NCI-H2107 (cell line): ENCODE measurements at places on chromosomes 1 and 21.
A peak's percentile ranks its signal among the peaks of the same experiment; 100 is the strongest.

- no peak for DNase-seq
Observed at GRCh38 chr1:107740579-107740978, 224.4 kb downstream of the VAV3 start.

DNA sequence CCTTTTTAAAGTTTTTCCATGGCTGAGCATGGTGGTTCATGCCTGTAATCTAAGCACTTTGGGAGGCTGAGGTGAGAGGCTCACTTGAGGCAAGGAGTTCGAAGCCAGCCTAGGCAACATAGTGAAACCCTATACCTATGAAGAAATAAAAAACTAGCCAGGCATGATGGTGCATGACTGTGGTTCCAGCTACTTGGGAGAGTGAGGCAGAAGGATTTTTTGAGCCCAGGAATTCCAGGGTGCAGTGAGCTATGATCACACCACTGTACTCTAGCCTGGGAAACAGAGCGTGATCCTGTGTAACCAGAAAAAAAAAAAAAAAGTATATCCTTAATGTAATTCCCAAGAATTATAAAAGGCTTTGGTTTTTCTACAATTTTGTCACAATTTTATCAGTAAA lies 17.4 kb downstream of the DEPDC1 start:
- DNase-seq, result no peak

- DNase-seq, result no peak
Observed at GRCh38 chr1:38088791-38089190, 42.2 kb upstream of the POU3F1 start.

DNA sequence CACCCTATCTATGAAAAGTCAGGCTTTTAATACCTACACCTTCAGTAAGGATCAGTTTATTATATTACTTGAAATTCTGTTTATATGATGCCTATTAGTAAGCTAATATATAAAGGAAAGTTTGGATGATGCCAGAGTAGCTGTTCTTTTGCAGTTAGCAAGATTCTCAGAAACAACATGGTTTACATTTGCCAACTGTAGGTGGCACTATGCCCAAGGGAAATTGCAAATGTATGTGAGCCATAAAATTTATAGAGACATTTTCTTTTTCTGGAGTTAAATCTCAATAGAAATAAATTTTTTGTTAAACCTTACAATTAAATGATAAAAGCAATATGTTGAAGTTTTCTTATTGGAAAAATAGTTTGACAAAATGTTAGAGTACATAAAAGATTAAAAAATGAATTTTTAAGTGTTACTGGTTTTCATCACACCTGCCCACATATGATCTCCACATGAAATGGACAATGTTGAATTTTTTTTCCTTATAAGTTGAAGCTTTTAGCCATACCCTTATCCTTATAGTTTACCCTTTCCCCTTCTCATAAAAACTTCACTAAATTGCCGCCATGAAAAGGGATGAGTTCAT lies 32.1 kb upstream of the EPHX4 start:
- DNase-seq, result peak; percentile 25

DNA sequence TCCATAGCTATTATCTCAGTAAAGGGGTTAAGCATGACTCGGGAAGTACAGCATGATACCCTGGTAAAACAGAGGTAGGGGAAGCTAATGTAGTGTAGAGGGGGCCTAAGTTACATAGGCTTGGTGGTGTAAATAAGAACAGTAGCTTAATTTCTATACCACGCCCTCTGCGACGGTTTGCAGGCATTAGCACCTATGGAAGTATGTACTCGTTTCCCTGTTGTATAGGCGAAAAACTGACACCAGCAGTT lies 470 bp upstream of the NAXE start:
- no peak for DNase-seq

- DNase-seq, result no peak
Observed at GRCh38 chr1:218164930-218165700, 120.0 kb upstream of the RRP15 start.

- DNase-seq, result no peak
Observed at GRCh38 chr1:40769815-40770214, 13.8 kb upstream of the KCNQ4 start.

- DNase-seq, result no peak
Observed at GRCh38 chr1:9247894-9248293, 13.3 kb downstream of the H6PD start.

DNA sequence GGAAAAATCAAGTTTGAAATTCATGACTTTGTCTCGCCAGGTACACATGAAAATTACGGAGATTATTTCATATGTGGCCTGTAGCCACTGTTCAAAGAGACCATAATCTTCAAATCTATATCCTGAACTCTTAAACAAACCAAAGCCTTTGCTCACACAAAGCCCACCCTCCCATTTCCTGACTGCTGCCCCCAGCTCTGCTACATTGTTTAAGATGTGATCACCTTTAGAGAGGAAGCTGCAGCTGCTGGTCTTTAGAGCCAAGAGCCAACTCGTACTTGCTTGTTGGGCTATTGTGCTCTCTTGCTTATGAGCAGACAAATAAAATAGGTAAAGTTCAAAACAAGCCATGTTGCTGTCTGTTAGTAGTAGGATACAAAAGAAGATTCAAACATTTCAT lies 71.9 kb downstream of the DTL start:
- no peak for DNase-seq

DNA sequence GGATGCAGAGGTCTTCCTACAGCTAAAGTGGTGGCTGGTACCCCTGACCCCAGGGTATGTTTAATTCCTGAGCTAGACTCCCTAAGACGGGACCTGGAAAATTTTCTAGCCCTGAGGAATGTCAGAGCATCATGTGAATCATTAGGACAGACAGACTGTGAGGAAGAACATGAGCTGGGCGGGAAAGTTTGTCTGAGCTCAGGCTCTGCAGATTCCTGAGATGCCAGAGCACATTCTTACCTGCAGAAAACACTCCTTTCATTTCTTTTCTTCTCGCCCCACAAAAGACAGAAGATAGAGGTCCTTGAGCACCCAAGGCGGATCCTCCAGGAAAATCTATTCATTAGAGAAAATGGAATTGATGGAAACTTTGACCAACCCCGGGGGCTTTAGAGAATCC lies 6.5 kb downstream of the CAPN2 start:
- DNase-seq, result no peak

DNA sequence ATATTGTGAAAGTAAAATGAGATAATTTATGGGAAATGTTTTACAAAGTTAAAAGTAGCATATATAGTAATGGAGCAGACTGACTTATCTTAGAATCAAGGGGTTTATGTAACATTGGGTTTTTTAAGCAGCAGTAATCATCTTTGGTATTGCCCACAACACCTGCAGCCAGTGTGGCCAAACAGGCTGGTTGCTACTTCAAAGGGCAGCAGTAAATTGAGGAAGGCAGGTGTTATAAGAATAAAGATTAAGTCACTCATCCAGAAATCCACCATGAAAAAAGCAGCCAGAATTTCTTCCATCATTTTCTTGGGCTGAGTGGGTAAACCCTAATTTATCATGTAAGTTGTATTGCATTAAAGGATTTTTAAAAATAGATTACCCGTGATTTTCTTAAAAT lies 16.7 kb downstream of the DYNLT5 start:
- peak; percentile 33 for DNase-seq
